ENCODE measurements at places on chromosomes 1 and 21.

DNA sequence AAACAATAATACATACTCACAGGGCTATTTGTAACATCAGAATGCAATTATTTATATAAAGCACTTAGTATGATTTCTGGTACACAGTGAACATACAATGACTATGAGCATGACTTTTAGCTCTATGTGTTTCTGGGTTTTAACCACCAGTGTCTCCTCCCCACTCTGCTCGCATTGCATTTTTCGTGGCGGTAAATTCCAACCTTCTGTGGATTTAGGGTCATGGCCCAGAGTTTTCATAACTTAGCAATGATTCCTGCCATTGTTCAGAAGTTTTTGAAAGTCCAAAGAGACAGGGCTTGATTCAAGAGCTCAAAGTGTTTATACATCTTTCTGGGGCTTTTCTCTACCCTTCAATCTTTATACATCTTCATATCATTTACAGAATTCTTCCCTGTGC is 191.3 kb downstream of the BACH1 start:
- DNase-seq: peak; percentile 19

- DNase-seq: no peak
Measured at GRCh38 chr1:197546989-197547388, 228.3 kb downstream of the DENND1B start.

DNA sequence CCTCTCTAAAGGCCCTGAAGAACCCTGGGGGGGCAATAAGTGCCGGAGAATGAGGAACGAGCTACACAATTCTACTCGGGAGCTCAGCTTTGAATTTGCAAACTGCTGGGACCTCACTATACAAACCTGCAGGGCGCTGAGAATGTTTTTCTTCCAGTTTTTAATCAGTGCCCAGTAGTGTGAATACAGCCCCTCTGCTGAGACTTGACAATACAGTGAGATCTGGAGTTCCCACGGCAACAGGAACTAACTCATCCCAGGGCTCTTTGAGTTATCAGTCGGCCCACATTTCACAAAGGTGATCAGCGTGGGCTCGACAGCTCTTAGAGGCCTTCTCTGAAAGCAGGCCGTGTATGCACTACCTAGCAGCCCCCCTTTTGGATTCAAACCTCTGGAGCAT is 41.7 kb downstream of the TMEM53 start:
- DNase-seq: peak; percentile 17

- no peak for DNase-seq
Measured at GRCh38 chr1:23425193-23425494, 596 bp upstream of the TCEA3 start.

- peak; percentile 34 for DNase-seq
Measured at GRCh38 chr1:23793018-23793781, 2.3 kb downstream of the LYPLA2 start.

DNA sequence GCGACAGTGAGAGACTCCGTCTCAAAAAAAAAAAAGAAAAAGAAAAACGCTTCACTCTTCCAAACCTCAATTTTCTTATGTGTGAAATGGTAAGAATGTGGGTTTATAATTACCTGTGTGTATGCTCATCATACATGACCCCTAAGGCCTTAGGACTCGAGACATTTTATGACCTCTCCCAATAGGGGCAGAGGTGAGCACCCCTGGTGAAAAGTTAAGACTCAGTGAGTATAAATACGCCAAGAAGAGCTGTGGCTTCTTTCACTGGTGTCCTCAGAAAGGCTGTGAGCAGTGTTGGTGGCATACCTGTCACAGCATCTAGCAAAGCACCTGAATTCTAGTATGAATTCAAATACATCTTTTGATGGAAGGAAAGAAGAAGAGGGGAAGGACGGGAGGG is 7.8 kb upstream of the FCMR start:
- DNase-seq: no peak

DNA sequence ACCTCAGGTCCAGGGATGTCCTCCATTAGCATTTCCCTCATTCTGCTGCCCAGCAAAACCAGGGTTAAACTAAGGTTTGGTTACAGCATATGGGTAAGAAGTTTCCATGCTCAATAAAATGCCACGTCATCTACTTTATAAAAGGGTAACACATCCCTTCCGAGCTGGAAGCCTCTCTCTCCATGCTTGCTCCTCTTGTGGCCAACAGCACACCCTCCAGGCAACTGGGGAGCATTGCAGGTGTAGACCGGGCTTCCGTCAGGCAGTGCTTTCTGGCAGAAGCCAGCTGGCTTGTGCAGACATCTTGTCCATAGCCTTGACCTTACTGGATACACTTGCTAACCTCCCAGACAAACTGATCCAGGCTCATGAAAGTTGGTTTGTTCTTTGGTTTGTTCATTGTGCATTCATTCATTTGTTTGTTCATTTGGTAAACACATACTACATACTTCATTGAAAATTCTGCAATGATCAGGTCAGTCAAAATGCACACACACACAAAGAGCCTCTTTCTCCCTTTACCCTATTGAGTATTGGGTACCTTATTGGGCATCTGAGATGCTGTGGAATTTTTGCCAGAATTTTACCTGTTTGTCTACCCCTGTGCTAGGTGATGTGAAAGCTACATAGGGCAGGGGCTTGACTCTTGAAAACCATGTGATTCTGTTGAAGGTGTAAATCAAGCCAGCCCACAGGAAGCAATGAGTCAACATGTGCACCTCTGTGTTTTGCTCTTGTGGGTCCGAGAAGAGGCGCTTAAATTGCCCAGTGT is 422.8 kb downstream of the CAMTA1 start:
- peak; percentile 54 for DNase-seq

- DNase-seq: no peak
Measured at GRCh38 chr1:38651669-38652068, 207.9 kb downstream of the RRAGC start.

- no peak for DNase-seq
Measured at GRCh38 chr1:165342168-165342567, 14.3 kb downstream of the LMX1A start.

DNA sequence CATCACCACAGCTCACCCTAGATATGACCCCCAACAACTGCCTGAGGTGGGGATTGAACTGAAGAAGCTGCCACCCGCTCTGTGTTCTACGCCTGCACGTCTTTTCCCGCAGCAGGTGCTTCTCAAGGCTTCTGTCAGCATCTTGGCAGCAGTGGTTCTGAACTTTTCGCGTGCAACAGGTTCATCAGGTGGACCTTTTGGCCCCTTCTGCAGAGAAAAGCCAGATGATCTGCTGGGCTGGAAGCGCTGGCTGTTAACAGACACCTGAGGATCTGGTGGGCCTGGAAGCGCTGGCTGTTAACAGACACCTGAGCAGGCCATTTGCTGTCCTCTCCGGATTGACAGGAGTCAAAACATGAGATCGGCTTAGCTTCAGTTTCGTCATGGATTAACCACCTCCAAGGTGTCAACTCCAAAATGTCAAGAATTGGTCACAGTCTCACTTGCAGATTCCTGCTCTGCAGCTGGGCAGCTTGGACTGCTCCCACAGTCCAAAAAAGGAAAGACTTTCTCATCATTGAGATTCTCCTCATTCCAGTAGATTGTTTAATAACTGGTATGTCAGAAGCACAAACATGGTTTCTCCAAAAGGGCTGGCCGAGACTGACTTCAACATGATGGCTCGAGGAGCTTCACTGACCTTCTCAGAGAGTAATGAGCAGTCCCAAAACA is 4.7 kb downstream of the C1orf174 start:
- peak; percentile 30 for DNase-seq

GRCh38 chr1:54777011-54777410 is 12.7 kb upstream of the PARS2 start:
- DNase-seq: no peak

DNA sequence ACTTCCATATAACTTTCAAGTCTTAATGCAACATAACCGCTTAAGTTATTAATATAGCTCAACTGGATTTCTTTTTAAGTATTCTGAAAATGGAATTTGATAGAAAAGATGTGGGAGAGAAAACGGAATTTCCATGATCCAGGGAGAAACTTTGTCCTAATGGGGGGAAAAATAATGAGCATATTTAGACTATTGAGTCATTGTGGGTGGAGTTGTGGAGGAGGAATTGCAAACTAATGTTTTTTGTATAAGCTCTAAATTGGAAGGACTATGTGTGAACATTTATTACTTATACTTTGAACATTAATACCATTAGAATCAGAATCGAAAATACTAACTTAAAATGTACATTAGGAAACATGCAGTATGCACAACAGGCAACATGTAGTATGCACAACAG is 159.9 kb upstream of the NEGR1 start:
- peak; percentile 8 for DNase-seq

DNA sequence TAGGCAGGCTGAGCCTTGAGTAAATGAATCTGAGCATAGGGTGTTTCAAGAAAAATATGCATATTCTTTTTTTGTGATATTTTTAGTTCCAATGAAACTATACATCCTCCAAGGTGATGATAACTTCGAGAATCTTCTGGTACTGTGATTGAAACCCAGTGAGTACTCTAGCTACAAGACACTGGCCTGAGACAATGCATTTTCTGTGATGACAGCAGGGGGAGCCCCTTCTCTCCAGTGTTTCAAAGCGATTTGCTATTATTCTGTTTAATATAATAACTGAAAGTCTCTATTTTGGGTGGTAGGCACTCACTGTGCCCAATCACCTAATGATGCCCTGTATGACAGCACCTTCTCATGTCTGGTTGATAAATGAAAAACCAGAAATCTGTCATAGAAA is 12.1 kb downstream of the IRF2BP2 start:
- peak; percentile 59 for DNase-seq

DNA sequence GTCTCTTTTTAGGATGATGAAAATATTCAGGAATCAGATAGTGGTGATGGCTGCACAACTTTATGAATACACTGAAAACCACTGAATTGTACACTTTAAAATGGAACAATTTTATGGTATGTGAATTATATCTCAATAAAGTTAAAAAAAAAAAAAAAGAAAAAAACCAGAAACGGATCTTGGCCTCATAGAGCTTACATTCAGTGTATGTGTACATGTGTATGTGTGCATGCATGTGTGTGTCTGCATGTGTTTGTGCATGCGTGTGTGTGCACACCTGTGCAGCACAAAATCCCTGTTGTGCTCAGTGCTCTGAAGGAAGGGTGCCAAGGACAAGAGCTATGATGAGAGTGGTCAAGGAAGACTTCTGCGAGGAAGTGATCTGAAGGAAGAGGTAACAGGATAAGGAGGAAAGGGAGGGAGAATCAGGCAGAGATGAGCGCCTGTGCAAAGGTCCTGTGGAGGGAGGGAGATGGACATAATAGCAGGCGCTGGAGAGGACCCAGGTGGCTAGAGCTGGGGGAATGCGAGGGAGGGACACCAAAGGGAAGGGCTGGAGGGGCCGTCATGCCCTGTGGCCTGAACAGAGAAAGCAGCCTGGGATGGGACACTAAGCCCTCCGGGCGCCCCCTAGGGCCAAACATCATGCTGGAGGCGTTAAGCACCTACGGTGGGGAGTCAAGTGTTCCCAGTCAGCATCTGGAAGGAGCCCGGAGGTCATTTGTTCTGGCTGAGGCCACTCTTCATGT is 25.2 kb downstream of the NKAIN1 start:
- no peak for DNase-seq

DNA sequence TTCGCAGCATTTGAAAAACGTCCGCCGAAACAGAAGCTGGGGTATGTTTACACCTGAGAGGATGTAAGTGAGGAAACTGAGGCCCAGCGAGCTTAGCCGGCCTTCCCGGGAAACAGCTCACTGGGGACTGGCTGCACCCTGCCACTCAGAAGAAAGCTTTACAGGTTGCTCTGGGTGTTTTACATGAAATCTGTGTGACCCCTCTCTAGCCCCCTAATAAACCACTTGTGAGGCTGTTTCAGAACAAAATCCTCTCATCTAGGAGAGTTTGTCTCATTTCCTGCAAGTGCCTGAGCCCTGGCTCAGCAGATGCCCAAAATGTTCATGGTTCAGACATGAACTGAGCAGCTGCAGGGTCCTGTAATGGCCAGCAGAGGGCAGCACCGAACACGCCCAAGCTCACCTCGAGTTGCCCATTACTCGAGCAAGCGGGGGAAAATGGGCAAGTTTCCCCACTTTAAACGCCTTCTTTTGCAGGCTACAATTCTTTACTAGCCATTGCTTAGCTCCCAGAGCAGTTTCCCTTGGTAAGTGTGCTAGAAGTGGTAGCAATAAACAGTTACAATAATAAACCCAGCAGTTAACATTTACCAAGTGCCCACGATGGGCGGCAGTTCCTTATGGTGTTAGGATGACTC is 76.4 kb downstream of the FHAD1 start:
- DNase-seq: peak; percentile 78

- peak; percentile 65 for DNase-seq
Measured at GRCh38 chr1:223834660-223835263, 11.0 kb downstream of the TP53BP2 start.

GRCh38 chr1:235239851-235240250 is 78.8 kb upstream of the RBM34 start:
- DNase-seq: peak; percentile 2

GRCh38 chr1:67393240-67393639 is 37.0 kb downstream of the SERBP1 start:
- DNase-seq: no peak

GRCh38 chr1:1001057-1001783 is 1.3 kb upstream of the HES4 start:
- DNase-seq: no peak

DNA sequence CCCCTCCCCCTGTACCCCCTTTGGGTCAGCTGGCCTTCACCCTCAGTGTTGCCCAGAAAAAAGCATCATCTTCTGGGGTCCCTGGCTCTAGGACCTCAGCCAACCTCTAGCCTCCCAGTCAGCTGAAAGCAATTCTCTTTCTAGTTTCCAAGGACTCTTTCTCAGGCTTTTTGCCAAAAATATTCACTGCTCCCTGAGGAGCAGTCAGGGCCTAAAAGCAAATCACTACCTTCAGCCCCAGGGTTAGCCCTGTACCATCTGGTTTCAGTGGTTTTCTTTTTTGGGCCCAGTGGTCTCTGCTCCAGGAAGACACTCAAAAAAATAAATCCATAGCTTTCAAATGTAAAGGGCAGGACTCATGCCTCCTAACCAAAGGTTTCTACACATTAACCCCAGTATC is 3.1 kb upstream of the LMOD1 start:
- DNase-seq: peak; percentile 48

DNA sequence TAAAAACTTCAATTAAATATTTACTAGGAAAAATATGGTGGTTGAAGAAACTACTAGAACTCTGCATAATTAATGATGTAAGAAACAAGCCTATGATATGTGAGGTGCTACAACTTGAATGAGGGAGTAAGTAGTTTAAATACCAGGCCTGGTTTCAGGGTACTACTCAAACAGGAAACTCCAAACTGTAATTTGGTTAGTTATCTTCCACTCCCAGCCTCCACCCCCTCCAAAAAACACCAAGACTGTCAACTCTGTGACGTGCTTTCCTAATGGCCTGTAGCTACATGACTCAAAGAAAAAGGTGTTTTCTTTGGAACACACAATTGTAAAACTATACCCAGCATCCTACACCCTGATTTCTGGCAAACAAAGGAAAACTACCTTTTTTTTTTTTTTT is 55.9 kb upstream of the RCC1 start:
- DNase-seq: no peak

DNA sequence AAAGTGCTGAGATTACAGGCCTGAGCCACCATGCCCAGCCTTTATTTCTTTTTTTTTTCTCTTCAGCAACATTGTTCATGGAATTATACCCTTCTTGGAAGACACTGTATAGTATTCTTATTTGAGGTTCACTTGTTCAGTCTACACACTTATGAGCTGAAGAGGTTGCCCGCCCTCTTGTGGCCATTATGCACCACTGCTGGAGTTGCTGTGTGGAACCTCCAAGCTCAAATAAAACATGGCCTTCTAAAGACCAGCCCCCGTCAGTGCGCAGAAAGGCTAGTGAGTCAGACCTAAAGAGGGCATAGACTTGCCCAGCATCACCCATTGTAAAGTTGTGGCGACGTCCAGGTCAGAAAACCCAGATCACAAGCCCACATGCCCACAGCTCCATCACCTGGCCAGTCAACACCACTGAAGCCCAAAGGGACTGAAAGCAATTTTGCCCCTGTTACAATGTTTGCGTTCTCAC is 20.4 kb downstream of the LURAP1 start:
- DNase-seq: peak; percentile 87

GRCh38 chr1:5728663-5729355 is 263.4 kb downstream of the NPHP4 start:
- DNase-seq: no peak
